Stimulated activated CD8-positive, alpha-beta memory T cell treated with anti-CD3 and anti-CD28 coated beads, Interleukin-4, amount 100 ng/mL, for 24 hours (primary cell): ENCODE measurements at places on chromosomes 13 and 19.

DNA sequence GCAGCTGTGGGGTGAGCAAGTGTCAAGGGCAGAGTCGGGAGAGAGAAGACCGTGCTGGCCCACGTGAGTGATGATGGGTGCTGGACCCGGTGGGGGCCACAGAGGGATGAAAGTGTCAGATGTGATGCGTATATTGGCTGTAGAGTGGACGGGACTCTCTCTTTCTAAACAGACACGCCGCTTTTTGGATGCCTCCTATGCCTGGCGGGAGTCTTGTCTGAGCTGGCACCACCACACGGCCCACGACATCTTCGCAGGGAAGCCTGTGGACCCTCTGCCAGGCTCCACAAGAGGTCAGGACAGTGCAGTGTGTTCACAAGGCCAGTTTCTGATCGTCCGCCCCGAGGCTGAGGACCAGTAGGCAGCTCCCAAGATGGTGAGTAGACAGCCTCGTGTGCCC, 12.9 kb upstream of the MRI1 start:
- no peak for DNase-seq

- DNase-seq: no peak
Measured at GRCh38 chr19:38922482-38922881, 8.1 kb downstream of the SARS2 start.

DNA sequence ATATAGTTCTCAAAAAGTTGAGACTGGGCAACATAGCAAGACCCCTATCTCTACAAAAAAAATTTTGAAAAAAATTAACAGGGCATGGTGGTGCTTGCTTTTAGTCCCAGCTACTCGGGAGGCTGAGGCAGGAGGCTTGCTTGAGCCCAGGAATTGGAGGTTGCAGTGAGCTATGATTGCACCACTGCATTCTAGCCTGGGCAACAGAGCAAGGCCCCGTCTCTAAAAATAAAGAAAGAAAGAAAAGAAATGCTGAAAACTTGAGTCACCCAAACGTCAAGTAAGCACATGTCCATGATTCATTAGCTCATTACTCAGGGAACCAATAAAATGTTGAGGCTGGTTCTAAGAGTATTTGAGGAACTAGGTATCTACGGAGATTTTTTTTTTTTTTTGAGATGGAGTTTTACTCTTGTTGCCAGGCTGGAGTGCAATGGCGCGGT, 33.9 kb upstream of the SEMA6B start:
- DNase-seq: no peak

- DNase-seq: no peak
Measured at GRCh38 chr19:9658769-9659168, 16.1 kb downstream of the ZNF562 start.

DNA sequence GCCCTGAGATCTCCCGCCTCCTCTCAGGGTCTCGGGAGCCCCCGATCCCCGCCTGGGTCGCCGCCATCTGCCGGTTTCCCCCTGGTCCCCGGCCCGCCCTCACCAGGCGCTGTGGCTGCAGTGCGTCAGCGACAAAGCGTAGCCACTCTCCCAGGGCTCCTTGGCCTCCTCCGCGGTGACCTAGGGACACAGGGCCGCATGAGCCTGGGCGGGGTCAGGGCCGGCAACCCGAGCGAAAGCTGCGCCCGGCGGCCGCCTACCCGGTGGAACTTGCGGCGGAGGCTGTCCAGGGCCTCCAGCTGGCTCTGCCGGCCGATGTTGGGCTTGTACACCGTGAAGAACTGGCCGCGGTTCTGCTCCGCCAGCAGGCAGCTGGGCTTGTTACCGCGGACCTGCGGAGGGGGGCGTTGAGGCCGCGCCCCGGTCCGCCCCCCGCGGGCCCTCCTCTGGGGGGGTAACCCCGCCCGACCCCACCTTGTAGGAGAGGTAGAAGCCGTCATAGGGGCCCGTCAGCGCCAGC, 5.3 kb downstream of the GPX4 start:
- DNase-seq: no peak

- no peak for DNase-seq
Measured at GRCh38 chr13:41767801-41768200, 193.1 kb downstream of the VWA8 start.

GRCh38 chr13:106640515-106640914, 72.6 kb upstream of the ARGLU1 start:
- no peak for DNase-seq

DNA sequence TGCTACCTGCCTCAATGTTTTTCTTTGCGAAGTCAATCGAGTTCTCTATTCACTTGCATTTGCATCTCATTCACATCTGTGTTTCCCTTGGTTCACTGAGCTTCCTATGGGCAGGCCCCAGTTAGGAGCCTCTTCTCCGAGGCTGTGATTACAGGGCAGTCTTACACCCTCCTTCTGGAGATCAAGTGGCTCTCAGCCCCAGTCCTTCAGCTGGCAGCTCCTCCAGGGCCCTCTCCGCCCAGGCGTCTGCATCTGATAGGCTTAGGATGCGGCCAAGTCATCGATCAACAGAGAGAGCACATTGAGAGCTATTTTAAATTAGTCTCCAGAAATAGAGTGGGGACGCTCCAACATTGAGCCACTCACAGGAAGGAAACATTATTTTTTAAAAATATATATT, 44.2 kb downstream of the MBNL2 start:
- DNase-seq: no peak

DNA sequence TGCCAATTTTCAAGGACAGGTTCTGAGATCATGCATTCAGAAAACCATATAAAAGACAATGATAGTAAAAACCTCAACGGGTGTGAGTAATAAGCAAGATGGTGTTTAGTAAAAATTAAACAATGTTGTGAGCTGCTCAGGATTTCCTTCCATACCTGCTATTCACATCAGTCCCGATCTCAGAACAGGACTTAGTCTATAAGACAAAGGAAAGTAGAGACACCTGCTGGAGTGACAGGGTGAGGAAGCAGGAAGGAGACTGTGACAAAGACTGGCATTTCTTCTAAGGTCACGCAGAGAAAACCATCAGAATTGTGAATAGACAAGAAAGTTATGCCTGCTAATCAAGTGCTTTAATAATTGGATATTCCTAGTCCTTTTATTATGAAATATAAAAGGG, 648.0 kb downstream of the DACH1 start:
- no peak for DNase-seq

DNA sequence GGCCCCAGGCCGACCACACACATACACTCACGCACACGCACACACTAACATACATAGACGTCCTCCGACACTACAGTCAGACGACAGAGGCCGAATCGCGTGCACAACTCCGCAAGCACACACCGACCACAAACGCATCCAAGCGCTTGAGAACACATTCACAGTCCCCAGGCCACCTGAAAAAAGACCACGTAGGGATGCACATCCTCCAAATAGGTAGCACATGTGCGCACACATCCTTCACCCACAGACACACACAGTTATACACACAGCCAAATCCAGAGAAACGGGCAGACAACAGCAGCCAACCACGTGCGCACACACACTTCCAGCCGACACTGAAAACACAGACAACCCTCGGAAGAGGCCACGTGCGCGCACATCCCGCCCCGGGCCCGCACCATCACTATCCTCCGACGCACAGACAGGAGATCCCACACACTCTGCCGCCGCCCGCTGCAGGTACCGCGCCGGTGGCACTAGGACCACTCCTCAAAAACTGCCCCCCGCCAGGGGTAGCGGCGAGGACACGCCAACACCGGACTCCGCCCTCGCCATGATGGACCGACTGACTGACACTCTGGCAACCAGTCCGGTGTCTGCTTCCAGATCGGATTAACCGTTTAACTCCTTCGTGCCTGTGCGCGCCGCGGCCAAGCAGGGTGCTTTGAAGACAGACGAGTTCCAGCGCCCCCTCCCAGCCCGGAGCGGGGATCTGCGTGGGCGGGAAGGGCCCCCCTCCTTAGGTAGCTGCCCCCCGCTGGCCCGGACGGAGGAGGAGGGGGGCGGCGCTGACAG, 493 bp upstream of the PDE4A start:
- peak; percentile 60 for DNase-seq

GRCh38 chr19:6039566-6040225, 61.8 kb upstream of the RANBP3 start:
- no peak for DNase-seq

DNA sequence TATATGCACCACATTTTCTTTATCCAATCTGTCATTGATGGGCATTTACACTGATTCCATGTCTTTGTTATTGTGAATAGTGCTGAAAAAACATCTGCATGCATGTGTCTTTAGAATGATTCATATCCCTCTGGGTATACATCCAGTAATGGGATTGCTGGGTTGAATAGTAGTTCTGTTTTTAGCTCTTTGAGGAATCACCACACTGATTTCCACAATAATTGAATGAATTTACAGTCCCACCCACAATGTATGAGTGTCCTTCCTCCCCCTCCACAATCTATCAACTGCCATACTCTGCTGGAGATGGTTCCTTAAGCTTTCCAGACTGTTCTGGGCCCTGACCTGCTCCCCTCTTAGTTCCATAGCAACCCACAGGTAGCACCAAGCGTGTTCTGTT, 667.0 kb downstream of the LIG4 start:
- no peak for DNase-seq

DNA sequence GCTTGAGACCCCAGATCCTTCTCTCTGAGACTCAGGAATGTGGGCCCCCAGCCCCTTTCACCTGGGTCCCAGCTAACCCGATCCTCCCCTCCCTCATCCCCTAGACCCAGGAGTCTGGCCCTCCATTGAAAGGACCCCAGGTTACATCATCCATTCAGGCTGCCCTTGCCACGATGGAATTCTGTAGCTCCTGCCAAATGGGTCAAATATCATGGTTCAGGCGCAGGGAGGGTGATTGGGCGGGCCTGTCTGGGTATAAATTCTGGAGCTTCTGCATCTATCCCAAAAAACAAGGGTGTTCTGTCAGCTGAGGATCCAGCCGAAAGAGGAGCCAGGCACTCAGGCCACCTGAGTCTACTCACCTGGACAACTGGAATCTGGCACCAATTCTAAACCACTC, 463 bp downstream of the FGF21 start:
- no peak for DNase-seq

DNA sequence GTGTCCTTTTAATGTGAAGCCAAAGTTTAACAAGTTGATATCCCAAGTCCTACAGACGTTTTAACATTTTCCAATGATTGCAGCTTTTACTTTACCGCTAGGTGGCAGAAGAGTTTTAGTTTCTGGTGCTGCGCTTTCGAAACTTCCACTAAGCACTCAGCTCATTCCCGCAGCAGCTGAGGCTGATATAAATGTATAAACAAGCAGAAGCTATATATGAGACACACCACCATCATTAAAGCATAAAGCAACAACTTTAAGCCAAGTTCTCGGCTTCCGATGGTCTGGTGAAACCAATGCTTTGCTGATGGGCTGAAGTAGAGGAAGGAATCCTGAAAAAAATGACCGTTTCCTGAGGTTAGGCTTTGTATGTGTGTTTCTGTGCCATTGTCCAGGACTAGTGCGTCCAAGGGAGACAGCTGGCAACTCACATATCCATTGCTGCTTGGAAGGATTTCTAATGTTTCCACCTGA, 753.9 kb downstream of the OLFM4 start:
- no peak for DNase-seq

GRCh38 chr13:60689571-60689970, 292.6 kb downstream of the TDRD3 start:
- no peak for DNase-seq

DNA sequence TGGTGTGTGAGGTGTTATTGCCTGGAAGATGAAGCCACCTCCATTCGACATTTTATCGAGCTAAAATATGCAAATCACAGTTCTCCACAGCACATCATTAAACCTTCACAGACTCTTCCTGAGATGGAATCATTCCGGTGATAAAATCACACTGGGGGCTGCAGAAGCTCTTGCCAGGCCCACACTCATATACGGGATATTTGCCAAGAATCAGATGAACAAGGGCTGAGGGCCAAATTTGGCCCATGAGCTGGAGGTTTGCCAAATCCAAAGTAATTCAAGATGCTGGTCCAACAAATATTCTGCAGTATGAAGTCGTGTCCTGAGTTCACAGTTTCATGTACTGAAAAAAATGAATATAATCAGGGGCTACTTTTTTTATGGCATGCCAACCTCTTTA, 16.7 kb upstream of the RXFP2 start:
- DNase-seq: no peak

GRCh38 chr19:39949026-39949747, 14.8 kb upstream of the FCGBP start:
- DNase-seq: no peak

DNA sequence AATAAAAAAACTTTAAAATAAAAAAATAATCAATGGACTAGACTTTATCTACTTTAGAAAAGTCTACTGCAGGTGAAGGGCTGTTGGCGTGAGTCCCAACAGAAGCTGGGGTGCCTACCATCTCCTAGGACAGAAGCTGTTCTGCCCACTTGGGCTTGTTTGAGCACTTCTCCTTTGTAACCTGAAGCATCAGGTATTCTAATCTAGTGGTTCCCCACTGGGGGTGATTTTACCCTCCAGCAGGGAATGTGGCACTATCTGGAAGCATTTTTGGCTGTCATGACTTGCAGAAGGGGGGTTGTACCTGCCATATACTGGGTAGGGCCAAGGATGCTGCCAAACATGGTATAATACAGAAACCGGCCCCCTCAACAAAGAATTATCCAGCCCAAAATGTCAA, 16.2 kb upstream of the DOCK9 start:
- no peak for DNase-seq
